ENCODE measurements at places on chromosomes 16 and 17.
A peak's percentile ranks its signal among the peaks of the same experiment; 100 is the strongest.

DNA sequence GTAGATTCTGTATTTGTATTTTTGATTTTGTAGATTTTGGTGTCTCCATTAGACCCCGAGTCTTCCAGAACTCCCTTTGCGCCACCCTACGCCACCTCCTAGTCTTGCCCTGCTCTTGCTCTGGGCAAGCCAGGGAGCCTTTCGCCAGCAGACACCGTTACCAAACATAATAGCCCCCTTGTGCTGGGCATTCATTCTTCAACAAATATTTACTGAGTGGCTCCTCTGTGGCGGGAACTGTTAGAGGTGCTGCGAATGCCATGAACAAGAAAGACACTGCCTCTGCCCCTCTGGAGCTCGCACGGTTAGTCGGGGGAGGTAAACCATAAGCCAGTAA, 841 bp upstream of the GPT2 start:
- peak; percentile 17 for DNase-seq

GRCh38 chr16:27312580-27313421, 973 bp upstream of the IL4R start:
- no peak for DNase-seq

GRCh38 chr17:29757788-29758187, 135.1 kb upstream of the CORO6 start:
- DNase-seq, result no peak

- no peak for DNase-seq
Measured at GRCh38 chr17:65865715-65866425, 304.4 kb upstream of the AXIN2 start.

DNA sequence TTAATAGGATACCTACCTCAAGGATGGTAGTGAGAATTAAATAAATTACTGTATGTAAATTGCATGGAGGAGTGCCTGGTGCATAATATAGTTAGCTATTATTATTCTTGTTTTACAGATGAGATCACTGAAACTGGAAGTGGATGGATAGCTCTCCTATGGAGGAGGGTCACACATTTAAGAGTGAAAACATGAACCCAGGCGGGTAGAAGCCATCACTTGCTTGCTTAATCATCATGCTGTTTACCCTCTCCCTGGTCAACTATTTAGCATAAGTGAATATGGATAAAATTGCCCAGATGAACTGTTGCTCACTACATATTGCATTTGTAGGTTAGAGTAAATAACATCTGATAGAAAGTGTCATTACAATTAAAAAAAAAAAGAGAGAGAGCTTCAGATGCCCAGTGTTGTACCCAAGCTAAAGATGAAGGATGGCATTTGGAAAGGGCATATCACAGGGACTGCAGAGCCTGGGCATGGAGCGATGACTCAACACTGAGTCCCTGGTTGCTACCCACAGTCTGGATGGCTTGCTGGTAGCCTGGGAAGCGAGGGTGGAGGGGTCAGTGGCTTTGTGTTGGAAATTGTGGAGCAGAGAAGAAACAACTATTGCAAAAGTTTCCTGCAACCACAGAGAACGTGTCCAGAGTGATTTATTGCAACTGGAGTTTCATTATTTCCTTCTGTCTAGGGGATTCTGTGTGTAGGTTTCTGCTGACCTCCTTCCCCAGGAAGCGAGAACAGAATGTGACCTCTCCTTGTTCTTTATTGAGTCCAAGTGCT, 414.4 kb downstream of the SHISA9 start:
- no peak for DNase-seq

GRCh38 chr16:69522732-69523404, 42.9 kb upstream of the NFAT5 start:
- peak; percentile 7 for DNase-seq

DNA sequence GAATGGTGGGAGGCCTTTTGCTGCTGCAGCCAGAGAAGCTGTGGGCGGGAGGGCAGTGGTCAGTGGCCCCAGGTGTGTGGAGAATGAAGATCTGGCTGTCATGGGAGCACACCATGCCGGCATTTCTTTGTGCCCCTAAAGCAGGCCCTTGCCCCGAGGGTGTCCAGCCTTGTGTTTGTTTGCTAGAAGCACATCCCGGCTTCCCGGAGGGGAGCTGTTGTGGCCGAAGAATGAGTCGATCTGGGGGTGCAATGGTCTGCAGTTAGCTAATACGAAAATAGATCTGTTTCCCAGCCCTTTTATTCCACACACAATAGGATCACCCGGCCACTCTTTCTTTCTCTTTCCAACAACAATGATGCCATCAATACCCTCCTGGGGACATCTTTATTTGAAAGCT, 228.8 kb downstream of the CBLN1 start:
- DNase-seq, result no peak

- DNase-seq, result no peak
Measured at GRCh38 chr17:73727941-73728340, 83.7 kb upstream of the SDK2 start.

GRCh38 chr16:76114681-76115080, 162.5 kb upstream of the CNTNAP4 start:
- DNase-seq, result no peak

DNA sequence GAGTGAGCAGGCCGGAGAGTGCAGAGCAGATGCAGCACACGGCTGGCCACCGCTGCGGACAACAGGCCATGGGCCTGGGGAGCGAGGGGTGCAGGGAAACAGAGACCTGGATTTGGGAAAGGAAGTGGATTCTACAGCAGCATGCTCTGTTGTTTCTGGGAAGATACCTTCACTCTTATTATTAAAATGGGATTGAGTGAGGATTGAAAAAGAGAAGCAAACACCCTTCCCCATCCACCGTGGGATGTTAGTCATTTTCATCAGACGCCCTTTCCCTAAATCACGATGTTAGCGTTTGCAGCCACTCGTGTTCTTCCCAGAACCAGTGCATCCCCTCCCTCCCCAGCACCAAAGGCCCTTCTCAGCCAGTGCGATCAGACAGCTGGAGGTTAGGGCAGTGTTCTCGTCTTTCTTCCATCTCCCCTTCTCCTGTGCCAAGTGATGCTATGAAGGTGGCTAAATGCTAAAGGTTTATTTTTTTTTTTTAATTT, 196.5 kb upstream of the CHMP6 start:
- DNase-seq, result no peak

GRCh38 chr16:46908540-46909372, 24.6 kb downstream of the GPT2 start:
- no peak for DNase-seq

DNA sequence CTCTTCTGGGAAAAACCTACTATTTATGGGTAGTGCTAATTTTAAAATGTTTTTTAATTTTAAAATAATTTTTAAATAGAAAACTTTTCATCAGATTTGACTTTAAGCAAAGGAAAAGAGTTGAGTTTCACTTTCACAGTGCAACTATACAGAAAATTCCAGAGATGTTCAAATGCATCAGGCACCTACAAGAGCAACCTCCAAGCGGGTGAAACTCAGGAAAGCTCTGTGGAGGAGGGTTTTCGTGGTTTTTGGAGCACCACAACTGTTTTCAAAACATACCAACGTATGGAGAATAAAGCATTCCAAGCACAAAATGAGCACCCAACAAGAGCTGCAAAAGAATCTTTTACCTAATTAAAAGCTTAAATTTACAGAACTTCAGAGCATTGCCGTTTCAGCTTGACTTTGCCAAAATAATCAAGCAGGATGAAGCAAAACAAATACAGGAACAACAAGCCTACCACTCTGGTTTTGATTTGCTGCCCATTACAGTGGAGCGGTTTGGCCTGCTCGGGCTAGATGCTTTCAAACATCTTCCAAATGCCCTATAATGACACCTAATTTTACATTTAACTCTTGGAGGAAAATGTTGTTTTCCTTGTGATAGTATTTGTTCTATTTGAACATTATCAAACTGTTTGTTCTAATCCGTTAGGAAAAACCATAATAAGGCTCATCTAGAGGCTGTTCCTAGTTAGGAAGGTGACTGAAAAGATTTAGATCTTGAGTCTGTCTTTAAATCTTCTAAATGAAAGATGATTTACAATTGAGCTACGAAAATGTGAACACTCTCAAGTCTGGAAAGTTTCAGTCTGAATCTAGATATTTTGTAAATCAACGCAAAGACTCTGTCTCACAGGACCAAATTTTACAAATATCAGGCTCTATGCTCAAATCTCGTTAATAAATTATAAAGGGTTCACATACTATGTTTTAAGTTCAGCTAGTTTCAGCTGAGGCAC, 34.5 kb downstream of the NACA2 start:
- no peak for DNase-seq

GRCh38 chr17:17381446-17382064, 78.4 kb downstream of the NT5M start:
- DNase-seq, result no peak

GRCh38 chr16:69936252-69936651, 14.9 kb upstream of the CLEC18A start:
- DNase-seq, result no peak

- no peak for DNase-seq
Measured at GRCh38 chr16:58464916-58465731, 34.8 kb upstream of the NDRG4 start.

DNA sequence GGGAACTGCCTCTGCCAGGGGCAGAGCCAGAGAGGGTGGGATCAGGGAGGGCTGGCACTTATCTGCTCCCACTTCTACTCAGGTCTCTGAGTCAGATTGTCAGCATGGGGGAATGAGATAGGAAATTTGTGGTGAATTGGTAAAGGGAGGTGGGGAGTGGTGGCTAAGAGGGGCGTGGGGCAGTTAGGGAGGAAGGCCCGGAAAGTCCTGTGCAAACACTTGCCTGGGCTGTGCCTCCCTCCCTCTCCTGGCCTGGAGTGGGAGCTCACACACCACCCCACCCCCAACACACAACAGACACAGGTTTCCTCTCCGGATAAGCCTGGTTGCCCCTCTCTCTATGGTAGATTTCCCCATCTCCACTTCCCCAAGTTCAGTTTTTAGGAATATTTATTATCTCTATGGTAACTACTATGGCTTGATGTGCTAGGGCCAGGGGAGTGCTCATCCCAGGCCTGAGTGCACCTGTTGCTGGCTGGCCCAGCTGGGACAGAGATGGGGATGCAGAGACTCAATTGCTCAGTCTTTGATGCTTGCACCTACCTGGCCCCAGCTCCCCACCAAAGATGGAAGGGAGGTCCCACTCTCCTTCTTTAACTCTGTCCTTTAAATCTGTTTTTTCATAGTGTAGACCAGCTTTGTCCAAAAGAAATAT, 2.7 kb downstream of the SPNS2 start:
- no peak for DNase-seq

GRCh38 chr17:80790021-80790765, 201.4 kb upstream of the CHMP6 start:
- no peak for DNase-seq

- peak; percentile 33 for DNase-seq
Measured at GRCh38 chr16:528111-529011, 849 bp downstream of the CAPN15 start.

DNA sequence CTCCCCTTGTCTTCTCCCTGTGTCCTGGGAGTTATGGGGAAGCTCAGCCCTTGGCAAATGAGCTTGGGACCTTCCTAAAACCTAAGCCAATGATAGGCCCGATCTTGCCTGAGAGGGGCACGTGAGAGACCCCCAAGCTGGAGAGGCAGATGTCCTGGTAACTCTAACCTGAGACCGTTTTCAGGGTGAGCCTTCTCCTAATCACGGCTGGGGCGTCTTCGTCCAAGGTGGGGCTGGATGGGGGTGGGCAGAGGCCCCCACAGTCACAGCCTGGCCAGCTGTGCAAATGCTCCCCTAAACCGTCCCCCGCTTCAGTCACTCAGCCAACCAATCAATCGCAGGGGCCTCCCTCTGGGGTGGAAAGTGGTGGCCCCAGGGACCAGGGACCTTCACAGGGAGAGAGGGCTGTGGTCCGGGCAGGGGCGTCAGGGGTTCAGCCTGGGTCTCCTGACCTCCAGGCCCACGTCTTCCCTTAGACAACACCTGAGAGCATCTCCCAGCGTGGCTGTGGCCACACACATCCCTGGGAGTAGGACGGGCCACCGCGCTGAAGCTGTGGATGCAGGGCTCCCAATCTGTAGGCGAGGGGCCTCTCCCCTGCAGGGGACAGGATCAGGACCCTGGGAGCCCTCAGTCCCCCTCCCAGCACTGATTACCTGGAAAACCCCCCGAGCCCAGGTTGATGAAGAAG, 30.6 kb downstream of the ACTG1 start:
- no peak for DNase-seq

GRCh38 chr16:24854607-24855171, 8.9 kb downstream of the SLC5A11 start:
- no peak for DNase-seq

GRCh38 chr17:32161506-32162365, 19.4 kb downstream of the RHOT1 start:
- peak; percentile 81 for DNase-seq

- DNase-seq, result no peak
Measured at GRCh38 chr16:67940446-67941089, 3.4 kb downstream of the LCAT start.

DNA sequence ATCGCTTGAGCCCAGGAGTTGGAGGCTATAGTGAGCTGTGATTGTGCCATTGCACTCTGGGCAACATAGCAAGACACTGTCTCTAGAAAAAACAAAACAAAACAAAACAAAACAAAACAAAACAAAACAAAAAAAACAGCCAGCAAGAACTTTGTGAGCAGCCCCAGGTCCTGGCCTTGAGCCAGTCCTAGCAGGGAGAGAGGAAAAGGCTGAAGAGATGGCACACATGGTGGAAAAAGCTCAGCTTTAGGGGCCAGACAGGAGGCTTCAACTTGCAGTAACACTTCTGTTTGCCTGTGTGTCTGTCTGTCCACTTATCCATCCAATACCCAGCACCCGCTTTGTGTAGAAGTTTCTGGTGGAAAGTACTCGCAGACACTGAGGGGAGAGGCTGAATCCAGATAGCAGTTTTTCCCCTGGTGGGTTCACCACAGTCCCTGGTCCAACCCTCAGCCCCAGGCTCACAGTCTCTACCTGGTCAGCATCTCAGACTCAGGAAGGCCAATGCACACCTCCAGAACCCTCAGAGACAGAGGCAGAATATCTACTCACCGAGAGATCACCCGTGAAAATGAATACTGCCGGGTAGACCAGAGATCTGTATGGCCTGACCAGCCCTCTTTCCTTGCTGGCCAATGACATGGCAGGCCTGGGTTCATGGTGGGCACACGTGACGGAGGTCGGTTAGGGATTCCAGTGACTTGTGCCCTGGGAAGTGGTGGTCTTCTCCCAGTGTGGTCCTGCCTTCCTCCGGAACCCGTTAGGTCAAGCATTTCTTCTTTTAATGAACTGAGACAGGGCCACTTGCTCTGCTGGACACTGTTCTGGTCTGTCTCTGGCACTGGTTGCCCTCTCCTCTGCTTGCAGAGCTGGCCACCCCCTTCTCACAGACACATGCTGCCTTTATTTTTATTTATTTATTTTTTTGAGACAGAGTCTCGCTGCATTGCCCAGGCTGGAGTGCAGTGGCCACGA, 79.5 kb upstream of the DNAJA2 start:
- no peak for DNase-seq
